ENCODE measurements at places on chromosomes 5 and 9. TPM values are rescaled to one million over a fixed set of nuclear protein-coding genes. Genes with fewer than 3 reads are reported as not detected.

DNA sequence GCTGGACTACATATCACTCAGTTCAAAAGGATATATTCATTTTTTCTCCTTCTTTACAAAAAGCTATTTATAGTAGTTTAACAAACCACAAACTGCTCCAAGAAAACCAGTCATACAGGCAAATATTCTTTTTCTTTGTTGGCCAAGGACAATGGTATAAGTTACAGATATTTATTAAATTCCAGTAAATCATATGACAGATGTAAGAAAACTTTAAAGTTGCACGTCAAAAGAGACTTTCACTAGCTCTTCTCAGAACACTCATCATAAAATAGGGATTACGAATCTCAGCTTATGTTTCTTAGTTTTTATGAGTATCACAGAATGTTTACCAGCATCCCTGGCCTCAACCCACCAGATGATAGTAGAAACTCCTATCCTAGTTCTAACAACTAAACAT, 67.2 kb downstream of the ANKRD31 start:
- DNase-seq, result no peak

DNA sequence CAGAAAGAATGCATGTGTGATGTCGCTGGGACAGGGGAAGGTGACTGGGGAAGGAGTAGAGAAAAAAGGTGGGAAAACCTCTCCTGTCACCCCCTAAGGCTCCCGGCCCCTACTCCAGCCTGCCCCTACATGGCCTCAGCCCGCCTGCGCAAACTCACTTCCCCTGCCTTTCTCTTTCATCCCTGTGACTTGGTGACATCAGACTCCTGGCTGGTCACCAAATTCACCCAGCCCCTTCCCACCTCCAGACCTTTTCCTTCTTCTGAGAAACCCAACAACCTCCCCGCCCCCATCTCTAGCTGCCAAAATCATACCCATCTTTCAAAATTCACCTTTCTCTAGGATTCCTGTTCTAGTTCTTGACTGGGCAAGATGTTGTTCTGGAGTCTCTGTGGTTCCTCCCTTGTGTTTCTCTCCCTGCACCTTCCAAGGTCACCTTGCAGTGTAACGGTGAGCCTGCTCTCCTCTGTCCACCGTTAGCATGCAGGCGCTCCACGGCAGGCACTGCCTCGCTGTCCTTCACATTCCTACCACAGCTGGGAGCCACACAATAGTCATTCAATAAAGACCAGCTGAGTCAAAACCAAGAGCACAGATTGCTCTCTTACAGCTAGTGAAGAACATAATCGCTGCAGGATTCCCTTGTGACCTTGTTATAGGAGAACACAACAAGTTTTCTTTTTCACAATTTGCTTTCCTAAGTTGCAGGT, 134.5 kb downstream of the FANCC start:
- no peak for DNase-seq

GPRIN1 gene
- total RNA-seq, result 0.37 TPM

ORM1 gene
- total RNA-seq, result 1.8 TPM

DNA sequence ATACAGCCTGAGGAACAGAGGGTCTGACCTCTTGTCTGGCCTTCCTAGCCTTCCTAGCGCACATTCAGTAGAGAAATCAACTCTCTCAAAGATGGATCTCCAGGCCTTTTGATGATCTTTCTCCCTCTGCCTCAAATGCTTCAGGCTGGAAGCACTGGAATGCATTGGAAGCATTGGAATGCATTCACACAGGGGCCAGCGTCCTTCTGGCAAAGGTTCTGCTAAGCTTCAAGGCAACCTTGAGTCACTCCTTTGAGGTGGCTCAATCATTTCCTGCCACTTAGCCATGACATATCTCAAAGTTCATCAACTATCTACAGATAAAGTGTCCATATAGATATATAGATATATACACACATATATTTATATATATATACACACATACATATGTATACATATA, 42.9 kb downstream of the OR2K2 start:
- no peak for DNase-seq

GRCh38 chr9:33795819-33796218, 458 bp downstream of the PRSS3 start:
- DNase-seq, result no peak

DNA sequence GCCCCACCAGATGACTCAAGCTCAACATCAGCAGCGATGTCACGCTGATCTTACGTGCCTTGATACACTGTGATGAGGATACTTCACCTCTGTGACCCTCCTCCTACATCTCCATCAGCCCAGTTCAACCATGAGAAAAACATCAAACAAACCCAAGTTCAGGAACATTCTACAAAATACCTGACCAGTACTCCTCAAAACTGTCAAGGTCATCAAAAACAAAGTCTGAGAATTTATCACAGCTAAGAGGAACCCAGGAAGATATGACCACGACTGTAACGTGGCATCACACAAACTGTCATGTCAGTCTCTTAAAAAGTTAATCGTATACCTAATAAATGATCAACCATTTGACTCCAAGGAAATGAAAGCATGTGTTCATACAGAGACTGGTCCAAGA, 90.8 kb downstream of the COL23A1 start:
- no peak for DNase-seq

DNA sequence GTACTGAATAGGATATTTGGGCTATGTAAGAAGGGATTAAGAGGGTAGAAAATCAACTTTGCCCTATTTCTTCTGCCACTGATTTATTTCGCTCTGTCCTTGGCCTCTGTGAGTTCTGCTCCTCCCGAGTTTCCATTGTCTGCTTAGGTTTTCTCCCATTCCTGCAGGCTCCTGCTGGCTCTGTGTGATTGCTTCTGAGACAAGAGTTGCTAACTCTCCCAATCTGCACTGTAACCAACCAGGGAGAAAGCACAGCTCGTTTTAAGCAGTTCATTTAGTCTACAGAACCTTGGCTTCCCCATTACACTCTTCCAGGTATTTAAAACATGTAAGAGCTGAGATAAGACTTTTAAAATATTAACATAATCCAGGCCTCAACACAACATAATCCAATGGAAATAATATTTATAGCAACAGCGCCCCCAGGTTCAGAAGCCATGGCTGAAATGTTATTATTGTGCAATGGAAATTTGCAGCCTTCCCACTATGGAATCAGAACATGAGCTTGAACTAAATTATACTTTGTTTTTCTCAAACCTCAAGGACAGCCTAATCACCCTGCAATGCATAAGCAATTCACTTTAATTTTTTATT, 203.5 kb downstream of the ERCC6L2 start:
- DNase-seq, result no peak

DNA sequence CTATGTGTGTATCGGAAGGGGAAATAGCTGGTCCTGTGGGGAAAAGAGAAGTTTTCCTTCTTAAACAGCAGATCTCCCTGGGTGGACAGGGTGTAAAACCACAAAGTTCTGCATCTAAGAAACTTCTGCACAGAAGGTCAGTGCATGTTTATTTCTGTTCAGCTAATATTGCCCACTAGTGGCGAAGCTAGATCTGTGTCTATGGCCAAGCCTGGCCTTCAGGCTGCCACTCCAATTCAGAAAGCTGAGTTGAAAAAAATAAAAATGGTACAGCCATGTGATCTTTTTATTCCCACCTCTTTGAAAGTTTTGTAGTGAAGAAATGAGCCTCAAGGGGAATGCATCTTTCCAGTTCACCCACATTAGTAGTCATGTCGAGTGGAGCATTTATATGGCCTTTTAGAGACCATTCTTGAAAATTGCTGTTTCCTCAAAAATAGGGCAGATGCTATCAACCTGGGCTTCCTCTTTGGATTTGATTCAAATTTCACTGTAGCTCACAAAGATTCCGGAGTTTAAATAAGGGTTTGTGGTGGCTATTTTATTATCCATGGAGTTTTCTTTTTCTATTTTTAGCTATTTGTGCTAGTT, 488.0 kb downstream of the PRELID2 start:
- DNase-seq, result no peak

DNA sequence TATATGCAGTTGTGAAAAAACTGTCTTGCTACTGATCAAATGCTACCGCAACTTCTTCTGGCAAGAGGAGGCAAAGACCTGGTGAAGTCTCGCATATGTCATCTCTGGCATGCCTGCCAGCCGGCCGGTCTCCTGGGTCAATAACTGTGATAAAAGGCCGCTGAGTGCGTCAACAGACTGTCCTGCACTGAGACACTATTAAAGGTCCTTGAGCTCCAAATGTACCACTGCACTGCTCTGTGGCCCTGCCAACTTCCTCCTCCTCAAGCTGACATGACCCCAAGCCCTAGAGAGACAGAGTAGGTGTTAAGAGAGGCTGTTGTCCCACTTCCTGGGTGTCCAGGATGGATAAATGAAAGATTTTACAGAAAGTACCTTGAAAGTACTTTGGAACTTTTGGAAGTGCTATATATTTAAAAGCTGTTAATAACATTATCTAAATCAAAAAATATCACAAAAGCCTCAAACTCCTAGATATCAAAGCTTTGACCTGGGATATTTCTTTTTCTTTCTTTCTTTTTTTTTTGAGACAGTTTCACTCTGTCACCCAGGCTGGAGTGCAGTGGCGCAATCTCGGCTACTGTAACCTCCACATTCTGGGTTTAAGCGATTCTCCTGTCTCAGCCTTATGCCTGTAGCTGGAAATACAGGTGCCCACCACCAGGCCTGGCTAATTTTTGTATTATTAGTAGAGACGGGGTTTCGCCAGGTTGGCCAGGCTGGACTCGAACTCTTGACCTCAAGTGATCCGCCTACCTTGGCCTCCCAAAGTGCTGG, 31.5 kb downstream of the RAPGEF1 start:
- DNase-seq, result peak; percentile 84

- no peak for DNase-seq
Observed at GRCh38 chr9:89234205-89235067, 55.8 kb upstream of the SHC3 start.

FBXW11 gene
- 55.5 TPM for total RNA-seq

CCNO gene
- 0.24 TPM for total RNA-seq

DNA sequence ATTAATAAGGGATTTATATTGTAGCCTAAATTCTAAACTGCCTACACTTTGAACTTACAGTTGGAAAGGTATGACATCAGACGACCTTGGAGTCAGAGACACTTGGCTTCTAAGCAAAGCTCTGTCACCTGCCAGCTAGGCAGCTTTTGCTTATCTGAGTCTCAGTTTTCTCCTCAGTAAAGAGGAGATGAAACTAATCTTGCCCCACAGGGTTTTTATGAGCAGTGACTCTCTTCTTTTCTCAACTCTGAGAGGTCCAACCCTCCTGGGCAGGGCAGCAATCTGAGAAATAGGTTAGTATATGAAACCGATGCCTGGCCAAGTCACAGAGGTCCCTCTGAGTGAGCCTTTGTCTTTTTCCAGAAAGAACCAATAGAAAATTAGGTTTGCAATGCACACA, 53.9 kb downstream of the WDR36 start:
- no peak for DNase-seq

GRCh38 chr5:96381526-96381925, 51.5 kb downstream of the PCSK1 start:
- peak; percentile 29 for DNase-seq

GRCh38 chr5:179033004-179033580, 9.5 kb downstream of the ZNF879 start:
- no peak for DNase-seq

ANKRD18B gene
- total RNA-seq, result not detected

- no peak for DNase-seq
Observed at GRCh38 chr5:115374057-115374775, 77.8 kb upstream of the CCDC112 start.

- peak; percentile 75 for DNase-seq
Observed at GRCh38 chr9:91101611-91102168, 260.0 kb downstream of the AUH start.

DNA sequence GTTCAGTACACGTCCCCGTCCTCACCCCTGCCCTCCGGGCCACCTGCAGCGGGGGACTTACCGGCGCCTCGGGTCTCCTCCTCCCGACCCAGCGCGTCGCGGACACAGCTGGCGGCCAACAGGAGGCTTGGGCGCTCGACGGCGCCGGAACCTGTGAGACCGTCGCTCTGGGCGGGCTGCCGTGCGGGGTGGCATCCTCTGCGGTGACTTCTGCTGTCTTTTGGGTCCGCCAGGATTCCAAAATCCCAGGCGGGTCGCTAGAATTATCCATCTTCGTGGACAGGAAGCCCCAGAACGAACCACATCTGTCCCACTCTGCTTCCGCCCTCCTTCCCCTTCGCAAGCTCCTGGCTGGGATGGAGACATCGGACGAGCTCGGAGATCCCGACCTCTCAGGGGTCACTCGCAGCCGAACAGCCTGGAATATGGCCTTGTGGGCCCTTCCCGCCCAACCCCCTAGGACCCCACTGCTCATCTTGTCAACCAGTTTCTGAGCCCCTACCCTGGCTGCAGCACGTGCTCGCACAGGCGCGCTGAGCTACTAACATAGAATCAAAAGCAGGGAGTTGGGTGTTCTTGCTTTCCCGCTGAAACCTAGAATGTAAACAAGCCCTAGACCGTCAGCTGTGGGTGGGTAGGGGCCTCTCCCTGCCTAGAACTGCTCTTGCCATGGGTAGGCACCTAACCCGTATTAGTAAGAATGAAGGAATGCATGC, 947 bp upstream of the MARCHF3 start:
- peak; percentile 82 for DNase-seq

- DNase-seq, result no peak
Observed at GRCh38 chr9:133667759-133668450, 31.7 kb downstream of the DBH start.

GRCh38 chr5:148817606-148818005, 8.8 kb upstream of the ADRB2 start:
- DNase-seq, result no peak

DNA sequence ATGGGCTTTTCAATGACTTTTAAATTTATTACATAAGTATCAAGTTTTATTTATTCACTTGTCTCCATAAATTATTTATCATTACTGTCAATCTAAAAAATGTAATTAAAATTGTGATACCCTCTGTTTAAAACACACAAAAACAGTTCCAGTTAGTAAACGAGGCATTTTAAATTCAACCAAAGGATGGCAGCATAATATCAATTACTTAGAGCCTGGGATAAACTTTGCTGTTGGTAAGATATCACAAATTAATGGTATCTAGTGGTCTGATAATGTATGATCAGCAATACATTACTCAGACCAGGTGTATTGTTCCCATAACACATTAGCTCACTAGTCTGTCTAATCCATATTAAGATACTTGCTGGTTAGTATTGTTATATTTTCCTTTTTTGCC, 9.6 kb upstream of the IFNE start:
- DNase-seq, result no peak

DNA sequence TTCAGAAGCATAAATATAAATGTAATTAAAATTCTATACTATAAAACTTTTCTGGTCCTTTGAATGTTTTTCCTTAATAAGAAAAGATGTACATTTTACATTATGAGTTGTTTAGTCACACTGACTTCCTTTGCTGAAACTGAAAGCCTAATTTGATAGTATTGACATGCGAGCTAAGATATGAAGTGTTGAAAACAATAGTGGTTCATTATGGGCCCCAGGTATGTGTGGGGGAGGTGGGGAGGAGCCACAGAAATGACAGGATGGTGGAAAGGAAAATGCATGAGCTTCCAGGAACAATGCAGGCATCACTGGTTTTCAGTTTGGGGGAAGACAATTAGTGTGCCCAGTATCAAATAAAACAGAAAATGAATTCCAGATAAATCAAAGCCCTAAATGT, 35.4 kb upstream of the RLN1 start:
- DNase-seq, result no peak

FOXD4L4 gene
- not detected for total RNA-seq

- no peak for DNase-seq
Observed at GRCh38 chr9:86756576-86757381, 190.5 kb downstream of the GAS1 start.

- peak; percentile 91 for DNase-seq
Observed at GRCh38 chr9:107422189-107423185, 67.1 kb downstream of the KLF4 start.

- no peak for DNase-seq
Observed at GRCh38 chr9:116342061-116342460, 188.5 kb downstream of the PAPPA start.

Measured in posterior vena cava (tissue), 2 donors.